ENCODE measurements at places on chromosomes 1 and 21.

GRCh38 chr1:44842486-44842861 lies 579 bp downstream of the PTCH2 start:
- no peak for DNase-seq

- DNase-seq, result no peak
Measured at GRCh38 chr21:41808846-41809245, 42.0 kb upstream of the RIPK4 start.

- DNase-seq, result no peak
Measured at GRCh38 chr1:230026139-230026538, 40.9 kb upstream of the GALNT2 start.

GRCh38 chr1:158607296-158607695 lies 2.2 kb downstream of the OR10Z1 start:
- DNase-seq, result no peak

DNA sequence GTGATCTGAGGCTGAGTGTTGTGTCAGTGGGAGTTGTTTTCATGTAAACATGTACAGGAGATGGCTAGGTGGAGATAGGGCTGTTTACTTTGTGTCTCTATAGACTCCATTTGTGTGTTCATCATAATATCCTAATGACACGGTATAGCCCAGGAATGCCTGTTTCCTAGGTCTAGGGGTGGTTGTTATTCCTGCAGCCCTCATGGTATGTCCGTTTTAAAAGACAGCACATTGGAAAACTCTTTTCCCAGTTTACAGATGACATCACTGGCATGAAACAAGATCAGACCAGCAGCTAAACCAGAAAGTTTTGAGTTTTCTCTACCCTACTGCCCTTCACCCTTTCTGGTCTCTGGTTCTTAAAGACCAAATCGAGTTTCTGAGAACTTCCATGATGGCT lies 227.3 kb upstream of the TMEM51 start:
- no peak for DNase-seq

- DNase-seq, result no peak
Measured at GRCh38 chr1:37862330-37862729, 2.9 kb upstream of the MTF1 start.

GRCh38 chr1:201903135-201903534 lies 14.4 kb downstream of the SHISA4 start:
- DNase-seq, result no peak

GRCh38 chr1:83905315-83905907 lies 93.5 kb downstream of the TTLL7 start:
- DNase-seq, result no peak

DNA sequence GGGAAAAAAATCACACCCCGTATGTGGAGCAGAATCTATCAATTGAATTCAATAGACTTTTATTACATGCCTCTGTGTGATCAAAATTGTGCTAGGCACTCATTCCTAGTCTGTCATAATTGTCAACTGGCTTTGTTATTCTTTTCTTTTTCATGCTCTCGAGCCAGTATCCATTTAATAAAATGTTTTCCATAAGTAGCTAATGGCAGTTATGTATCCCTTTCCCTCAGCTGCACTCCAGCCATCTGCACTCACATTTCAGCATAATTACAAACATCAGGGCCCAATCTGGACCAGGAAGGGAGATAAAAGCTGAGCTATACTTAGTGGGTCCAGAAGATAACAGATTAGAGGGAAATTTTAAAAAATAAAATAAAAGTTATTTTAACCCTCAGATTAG lies 15.9 kb downstream of the RGS5 start:
- DNase-seq, result no peak

- no peak for DNase-seq
Measured at GRCh38 chr1:197907846-197908616, 5.6 kb downstream of the C1orf53 start.

DNA sequence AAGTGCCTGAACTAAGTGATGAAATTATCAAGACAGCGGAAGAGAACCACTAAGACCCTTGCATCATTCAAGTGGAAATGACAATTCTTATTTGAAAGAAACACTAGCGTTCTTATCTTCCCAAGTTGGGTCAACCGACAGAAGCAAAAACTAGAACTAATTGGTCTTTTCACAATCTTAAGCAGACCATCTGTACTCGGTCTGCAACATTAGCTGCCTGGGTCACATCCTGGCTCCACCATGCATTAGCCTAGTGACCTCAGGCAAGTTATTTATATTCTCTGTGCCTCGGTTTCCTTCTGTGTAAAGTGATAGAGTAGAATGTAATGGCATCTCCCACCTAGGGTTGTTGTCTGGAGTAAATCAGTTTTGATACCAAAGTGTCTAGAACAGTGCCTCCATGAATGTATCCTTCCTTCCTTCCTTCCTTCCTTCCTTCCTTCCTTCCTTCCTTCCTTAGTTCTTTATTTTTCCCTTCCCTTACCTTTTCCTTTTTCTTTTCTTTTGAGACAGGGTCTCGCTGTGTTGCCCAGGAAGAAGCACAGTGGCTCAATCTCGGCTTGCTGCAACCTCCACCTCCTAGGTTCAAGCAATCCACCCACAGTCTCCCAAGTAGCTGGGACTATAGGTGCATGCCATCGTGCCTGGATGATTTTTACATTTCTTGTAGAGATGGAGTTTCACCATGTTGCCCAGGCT lies 6.0 kb downstream of the COLGALT2 start:
- no peak for DNase-seq

DNA sequence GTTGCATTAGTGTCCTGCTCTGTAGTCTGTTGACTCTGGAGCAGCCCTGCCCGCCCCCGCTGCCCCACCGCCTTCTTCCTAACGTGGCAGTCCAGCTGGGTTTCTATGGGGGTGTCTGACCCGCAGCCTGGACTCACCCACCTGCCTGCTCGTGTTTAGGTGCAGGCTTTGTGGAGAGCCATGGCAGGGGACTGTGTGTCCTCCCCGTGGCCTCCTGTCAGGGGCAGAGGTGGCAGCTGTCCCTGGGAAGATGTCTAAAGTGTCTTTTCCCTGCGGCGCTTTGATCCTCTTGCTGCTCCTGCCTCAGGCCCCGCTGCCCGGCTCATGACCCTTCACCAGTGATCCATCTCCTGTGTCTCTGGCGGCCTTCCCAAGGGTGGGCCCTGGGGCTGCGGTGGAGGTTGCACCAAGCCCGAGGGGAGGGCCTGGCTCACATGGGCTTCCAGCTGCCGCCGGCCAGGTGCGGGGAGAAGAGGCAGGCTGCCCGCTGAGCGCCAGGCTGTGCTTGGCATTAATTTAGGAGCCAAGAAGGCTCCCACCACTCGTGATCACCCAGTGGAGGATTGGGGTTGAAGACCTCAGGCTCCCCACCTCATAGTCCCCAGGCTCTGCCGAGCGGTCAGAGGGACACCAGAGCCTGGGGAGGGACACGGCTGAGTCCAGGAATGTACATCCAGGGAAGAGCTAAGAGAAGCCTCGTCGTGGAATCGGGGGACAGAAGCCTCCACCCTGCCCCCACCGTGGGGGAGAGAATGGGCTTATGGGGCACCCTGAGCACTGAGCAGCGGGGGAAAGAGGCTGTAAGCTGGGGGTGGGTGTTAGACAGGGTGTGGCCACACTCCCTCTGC lies 44.1 kb downstream of the COL18A1 start:
- DNase-seq, result no peak

GRCh38 chr1:179154437-179154836 lies 72.6 kb downstream of the TOR3A start:
- no peak for DNase-seq

DNA sequence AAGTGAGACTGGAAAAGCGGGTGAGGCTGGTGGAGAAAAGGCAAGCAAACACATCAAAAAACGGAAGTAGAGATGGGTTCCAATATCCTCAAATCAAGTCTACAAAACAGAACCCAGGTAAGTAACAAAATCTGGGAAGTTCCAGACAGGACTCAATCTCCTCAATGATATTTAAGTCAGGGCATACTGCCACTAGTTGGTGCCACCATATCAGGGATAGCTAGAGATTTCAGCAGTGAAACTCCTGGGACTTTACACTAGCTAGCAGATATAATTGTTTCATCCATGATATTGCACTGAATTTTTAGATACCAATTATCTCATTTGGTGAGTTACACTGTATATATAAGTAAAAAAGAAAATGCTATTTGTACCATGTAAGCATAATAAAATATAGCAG lies 52.0 kb downstream of the EYA3 start:
- no peak for DNase-seq

DNA sequence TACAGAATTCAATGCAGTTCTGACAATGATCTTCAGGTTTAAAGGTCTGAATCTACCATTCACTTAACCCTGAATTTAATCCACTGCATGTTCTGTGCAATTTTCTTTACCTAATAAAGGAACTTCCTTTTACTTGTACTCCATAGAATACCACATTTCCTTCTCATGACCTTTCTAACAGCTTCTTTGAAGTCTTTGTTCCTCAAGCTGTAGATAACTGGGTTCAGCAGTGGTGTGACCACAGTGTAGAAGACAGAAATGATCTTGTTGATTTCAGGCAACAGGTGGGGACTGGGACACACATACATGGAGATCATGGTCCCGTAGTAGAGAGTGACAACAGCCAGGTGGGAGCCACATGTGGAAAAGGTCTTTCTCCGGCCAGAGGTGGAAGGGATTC lies 878 bp downstream of the OR11L1 start:
- no peak for DNase-seq

DNA sequence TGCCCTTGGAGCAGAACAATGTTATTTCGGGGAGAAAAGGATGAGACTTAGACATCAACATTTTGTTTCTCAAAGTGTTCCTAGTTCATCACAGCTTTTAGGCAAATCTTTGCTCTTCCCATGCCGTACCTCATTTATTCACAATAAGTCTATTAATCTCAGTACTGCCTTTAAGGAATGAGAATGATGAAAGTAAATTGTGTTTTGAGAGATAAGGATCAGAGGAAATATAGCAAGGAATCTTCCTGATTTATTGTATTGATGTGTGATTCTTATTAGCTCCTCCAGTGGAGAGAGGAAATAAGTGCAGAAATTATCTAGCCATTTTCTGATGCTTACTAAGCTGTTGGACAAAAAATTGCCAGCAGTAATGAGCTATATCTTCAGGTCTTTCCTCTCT lies 2.0 kb downstream of the POLR3C start:
- no peak for DNase-seq

- DNase-seq, result no peak
Measured at GRCh38 chr1:65109487-65109886, 38.5 kb upstream of the AK4 start.

GRCh38 chr1:84998642-84999280 lies 1.8 kb upstream of the MCOLN2 start:
- no peak for DNase-seq

DNA sequence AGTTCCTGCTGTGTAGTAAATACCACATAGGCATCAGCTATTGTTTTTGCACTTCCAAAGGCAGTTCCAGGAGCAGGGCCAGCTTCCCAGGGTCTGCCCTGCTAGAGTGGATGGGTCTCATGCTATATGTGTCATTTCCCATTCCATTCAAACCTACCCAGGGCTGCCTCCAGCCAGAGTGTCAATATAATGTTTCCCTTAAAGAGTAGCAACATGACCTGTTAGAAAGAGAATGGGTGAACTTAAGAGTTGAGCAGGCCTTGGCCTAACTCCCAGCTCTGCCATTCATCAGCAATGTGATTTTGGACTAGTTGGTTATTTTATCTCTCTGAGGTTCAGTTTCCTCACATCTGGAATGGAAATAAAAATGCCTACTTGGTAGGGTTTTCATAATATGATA lies 44.9 kb downstream of the RAB3B start:
- no peak for DNase-seq

GRCh38 chr1:247373721-247374141 lies 42.1 kb upstream of the ZNF496 start:
- DNase-seq, result peak; percentile 40

DNA sequence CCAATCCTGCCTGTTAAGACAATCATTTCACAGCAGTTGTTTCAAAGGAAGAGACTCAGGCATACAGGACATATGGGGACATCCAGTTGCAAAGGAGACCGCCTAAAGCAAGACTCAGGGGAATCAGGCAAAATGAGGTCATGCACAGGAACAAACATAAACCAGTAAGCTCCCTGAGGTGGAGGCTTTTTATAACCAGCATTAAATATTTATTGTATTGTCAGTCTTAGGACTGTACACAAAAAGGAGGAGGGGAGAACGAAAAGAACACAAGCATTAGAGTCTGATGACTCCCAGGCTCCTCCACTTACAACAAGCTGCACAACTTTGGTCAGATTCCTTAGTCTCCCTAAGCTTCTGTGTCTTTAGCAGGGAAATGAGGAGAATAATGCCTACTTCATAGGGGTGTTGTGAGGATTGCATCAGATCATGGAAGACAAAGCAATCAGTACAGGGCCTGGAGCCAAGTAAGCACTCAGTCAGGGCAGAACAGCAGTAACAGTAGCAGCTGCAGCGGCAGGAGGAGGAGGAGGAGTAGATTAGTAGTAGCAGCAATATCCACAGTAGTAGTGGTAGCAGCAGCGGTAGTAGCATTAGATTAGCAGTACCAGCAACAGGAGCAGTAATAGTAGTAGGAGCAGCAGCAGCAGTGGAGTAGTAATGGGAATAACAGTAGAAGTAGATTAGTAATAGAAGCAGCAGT lies 54.2 kb upstream of the SPATA6 start:
- DNase-seq, result no peak

- no peak for DNase-seq
Measured at GRCh38 chr1:230463326-230463725, 37.2 kb upstream of the PGBD5 start.

GRCh38 chr1:971751-972506 lies 5.6 kb downstream of the PLEKHN1 start:
- DNase-seq, result no peak

DNA sequence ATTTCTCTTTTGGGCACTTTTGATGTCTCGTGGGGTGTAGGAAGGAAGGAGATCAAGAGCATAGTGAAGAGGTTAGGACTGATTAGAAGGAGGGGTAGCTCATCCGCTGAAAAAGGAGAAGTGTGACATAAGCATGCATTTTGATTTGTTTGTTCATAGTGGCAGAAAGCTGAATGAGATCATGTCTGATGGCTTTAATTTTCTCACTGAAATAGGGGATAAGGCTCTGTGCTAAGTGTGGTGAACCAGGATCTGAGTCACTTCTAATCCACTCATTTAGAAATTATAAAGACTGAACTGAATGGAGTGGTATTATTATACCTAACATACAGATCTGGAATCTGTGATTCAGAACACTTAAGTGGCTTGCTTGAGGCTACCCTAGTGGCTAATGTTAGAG lies 344.5 kb downstream of the PDE4B start:
- DNase-seq, result no peak

DNA sequence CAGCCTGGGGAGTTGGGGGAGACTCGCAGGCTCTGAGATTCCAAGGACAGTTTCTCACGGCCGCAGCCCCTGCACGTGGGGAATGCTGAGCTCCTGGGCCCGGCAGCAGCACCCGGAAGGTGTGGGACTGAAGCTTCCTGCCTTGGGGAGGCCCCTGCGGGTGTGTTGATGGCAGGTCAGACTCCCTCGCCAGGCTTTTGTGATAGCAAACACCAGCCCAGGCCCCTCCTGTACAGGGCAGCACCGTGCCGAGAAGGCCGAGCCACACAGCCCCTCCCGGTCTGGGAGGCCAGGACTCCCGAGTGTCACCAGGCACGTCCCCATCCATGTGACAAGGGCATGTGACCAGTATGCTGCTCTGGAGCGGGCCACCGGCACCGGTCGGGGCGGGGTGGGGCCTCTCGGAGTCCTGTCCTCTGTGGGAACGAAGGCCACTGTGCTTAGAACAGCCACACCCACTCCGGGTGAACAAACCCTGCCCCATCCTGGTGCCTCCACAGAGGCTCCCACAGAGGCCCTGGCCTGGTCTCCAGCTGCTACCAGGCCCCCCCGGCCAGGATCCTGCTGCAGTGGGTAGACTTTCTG lies 31.1 kb upstream of the ARHGEF16 start:
- DNase-seq, result no peak
